Small intestine (tissue), 16 donors: ENCODE measurements at places on chromosomes 3 and 15.

- H3K4me3 ChIP-seq, result no peak overlapping the region
- no peak overlapping the region for H3K27ac ChIP-seq
- no peaks in the 10 kb centered on the region for H3K4me1 ChIP-seq
These were observed 46.4 kb upstream of the MBNL1 start for GRCh38 chr3:152222327-152222726.

GRCh38 chr15:40593165-40593564 is 884 bp upstream of the KNL1 start:
- peak; percentile 32 for DNase-seq
- H3K36me3 ChIP-seq, result no peaks in the 10 kb centered on the region
- no peaks in the 10 kb centered on the region for H3K27me3 ChIP-seq
- H3K4me1 ChIP-seq, result no peaks in the 10 kb centered on the region
- no peak overlapping the region for H3K4me3 ChIP-seq

GRCh38 chr3:41794748-41795589 is 166.9 kb downstream of the ULK4 start:
- no peak overlapping the region for H3K27ac ChIP-seq
- H3K4me3 ChIP-seq, result no peak overlapping the region
- no peaks in the 10 kb centered on the region for H3K4me1 ChIP-seq
- H3K36me3 ChIP-seq, result no peaks in the 10 kb centered on the region

- peaks cover 15% of the 10 kb centered on the region for H3K36me3 ChIP-seq
- H3K27me3 ChIP-seq, result no peaks in the 10 kb centered on the region
- peaks cover 3% of the 10 kb centered on the region for H3K4me1 ChIP-seq
- no peak for DNase-seq
- no peak overlapping the region for H3K27ac ChIP-seq
These were observed 84.8 kb upstream of the LIMD1 start for GRCh38 chr3:45509768-45510129.
